Spleen (tissue), 13 donors: ENCODE measurements at places on chromosomes 1 and 21. TPM values are rescaled to one million over a fixed set of nuclear protein-coding genes. Genes with fewer than 3 reads are reported as not detected.
A peak's percentile ranks its signal among the peaks of the same experiment; 100 is the strongest.

DNA sequence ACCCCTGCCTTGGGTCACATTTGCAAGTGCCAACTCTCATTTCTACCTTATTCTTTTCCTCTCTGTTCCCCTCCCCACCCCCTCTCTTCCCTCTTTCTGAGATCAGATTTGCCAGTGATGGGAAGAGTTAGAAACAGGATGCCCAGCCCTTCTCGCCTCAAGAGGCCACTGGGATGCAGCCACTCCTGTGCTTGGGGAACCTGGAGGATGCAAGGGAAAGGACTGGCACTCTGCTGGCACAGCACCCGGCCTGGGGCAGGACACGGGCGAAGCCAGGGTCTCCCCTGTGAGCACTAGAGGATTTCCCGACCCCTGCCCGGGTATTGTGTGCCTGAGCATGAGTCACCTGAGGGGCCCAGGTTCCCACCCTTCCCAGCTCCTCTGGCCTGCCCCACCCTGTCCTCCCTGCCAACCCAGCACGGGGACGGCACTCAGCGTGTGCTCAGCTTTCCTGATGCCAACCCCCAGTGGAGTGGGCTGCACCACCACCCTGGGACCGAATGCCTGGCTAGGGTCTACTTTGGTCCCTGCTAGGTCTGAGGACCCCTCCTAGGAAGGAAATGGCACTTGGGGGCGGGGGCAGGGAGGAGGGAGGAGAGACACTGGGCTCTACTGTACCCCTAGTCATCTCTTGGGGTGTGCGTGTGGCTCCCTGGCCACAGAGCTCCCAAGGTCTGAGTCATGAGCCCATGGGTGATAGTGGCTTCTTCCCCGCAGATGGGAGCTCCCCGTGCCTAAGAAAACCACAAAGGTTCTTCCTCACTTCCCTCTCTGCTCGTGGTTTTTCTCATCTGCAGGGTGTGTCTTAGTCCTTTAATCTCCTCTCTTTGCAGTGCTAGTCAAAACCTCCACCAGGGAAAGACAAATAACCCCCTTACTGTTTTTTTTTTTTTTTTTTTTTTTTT, 12.4 kb downstream of the LMNA start:
- DNase-seq: no peak

GRCh38 chr1:1906185-1907097, 8.6 kb upstream of the CALML6 start:
- peak; percentile 95 for DNase-seq

- no peak for DNase-seq
Observed at GRCh38 chr1:20100632-20101355, 18.5 kb downstream of the PLA2G2D start.

GRCh38 chr1:41810446-41810845, 108.3 kb downstream of the HIVEP3 start:
- DNase-seq: no peak

DNA sequence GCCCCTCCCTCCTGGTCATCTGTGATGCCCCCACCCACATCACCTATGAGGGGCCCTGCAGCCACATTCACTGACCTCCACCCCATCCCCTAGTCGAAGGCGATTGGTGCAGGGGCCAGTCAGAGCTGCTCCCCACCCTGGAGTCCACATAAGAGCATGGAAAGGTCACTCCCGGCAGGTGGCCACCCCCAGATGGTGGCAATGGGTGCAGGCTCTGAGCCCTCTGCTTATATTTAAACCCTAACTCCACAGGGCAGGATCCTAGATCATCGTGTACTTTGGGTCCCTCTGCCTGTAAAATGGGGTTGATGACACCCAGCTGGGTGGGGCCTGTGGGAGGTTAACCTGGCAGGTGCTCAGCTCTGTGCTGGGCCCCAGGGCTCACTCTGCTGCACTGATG, 186.8 kb upstream of the C1orf174 start:
- peak; percentile 44 for DNase-seq

The DYRK3 gene
- 2.4 TPM for total RNA-seq

The TNNT2 gene
- not detected for total RNA-seq

The FAM72D gene
- total RNA-seq: not detected

The MRPL9 gene
- total RNA-seq: 70.0 TPM
